Activated CD4-positive, alpha-beta T cell treated with anti-CD3 and anti-CD28 coated beads, Interleukin-2, amount 50 U/mL, for 1 hour (primary cell): ENCODE measurements at places on chromosomes 4 and X.
A peak's percentile ranks its signal among the peaks of the same experiment; 100 is the strongest.

DNA sequence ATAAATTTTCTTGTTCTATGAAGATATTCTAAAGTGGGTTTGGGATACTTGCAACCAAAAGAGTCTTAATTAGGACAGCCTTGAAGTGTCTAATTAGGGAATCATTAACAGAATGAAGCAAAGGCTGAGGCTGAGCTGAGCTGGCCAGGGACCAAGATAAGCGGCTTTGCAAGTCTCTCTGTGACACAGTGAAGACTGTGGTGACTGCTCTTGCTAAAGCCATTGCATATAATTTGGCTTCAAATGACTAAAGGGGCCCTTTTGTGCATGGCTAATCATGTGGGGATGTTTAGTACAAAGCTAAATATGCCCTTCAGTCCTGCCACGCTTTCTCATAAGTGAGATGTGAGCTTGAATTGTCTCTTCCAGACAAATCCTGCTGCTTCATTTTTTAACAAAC, 31.2 kb upstream of the GYPA start:
- no peak for DNase-seq

DNA sequence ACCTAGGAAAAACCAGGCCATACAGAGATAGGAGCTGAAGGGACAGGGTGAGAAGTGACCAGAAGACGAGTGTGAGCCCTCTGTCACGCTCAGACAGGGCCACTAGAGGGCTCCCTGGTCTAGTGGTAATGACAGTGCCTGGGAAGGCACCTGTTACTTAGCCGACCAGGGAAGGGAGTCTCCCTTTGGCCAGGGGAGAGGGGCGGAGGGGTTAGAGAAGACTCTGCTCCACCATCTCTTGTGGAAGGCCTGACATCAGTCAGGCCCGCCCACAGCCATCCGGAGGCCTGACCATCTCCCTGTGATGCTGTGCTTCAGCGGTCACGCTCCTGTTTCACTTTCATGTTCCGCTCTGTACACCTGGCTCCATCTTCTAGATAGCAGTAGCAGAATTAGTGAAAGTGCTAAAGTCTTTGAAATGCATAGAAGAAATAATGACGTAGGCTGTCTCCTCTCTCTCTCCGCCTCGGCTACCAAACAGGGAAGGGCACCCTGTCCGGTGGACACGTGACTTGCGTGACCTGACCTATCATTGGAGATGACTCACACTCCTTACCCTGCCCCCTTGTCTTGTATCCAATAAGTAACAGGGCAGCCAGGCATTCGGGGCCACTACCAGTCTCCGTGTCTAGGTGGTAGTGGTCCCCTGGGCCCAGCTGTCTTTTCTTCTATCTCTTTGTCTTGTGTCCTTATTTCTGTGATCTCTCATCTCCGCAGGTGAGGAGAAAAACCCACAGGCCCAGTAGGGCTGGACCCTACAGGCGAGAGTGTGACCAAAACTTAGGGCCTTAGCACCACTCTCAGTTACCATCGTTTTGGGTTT, 26.7 kb downstream of the HTT-AS start:
- DNase-seq, result peak; percentile 62

DNA sequence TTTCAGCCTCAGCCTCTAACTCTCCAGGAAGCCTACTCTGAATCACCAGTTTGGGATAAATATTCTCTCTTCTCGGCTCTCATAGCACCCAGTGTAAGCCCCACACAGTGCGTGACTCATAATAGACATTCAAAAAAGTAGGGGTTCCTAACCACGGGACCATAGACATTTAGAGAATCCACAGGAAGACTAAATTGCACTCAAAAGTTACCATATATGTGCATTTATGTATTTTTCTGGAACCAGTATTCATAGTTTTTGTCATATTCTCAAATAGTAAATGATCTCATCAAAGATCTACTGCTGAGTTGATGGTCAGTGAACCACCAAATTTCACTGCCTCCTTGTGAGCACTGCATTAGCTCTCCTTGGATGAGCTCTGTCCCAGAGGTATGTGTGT, 625.7 kb downstream of the SMARCA1 start:
- no peak for DNase-seq

GRCh38 chr4:15194520-15194919, 192.2 kb downstream of the CPEB2 start:
- no peak for DNase-seq

DNA sequence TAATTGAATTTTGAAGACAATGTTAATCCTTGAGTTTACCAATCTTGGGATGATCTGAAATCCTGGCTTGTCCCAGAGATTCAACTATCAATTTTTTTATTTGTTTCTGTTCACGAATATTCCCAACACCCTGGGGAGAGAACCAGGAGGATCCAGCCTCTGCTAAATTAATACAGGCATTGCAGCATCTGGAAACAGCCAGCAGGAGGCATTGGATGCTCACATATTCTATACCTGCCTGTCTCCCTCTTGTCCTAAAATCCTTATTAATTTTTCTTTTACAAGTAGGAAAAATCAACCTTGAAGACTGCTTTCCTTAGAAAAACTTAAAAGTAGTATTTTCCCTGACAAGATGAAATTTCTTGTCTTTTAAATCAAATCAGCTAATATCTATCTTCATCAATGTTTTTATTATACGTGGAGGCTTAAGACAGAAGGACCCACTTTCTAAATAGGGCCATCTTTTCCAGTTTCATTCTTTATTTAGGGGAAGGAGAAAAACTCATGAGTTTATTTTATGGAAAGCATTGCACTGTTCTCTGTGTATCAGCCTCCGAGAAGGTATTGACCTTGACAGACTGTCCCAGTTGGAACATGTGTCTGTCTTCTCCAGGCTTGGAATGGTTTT, 102.4 kb downstream of the CLNK start:
- no peak for DNase-seq

DNA sequence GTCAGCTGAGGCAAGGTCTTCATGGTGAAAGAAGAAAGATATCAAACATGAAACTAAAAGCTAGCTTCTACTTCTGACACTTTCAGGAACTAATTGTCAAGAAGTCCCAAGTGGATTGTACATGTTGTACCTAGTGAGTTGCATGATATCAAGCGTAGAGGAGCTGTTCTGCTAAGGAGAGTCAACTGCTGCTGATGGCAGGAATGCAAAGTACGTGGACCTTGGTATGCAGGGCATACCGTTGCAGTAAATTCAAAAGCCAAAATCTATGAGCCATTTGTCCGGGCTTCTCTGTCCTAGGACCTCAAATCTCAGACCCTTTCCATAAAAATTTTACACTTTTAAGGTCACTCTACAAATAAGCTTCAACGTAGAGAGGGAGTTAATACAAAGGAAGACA, 446.2 kb downstream of the KCTD8 start:
- no peak for DNase-seq

GRCh38 chr4:108355186-108355901, 186.6 kb upstream of the LEF1 start:
- no peak for DNase-seq

- no peak for DNase-seq
These were observed 4.2 kb downstream of the CENPVL3 start for GRCh38 chrX:51614353-51615012.

DNA sequence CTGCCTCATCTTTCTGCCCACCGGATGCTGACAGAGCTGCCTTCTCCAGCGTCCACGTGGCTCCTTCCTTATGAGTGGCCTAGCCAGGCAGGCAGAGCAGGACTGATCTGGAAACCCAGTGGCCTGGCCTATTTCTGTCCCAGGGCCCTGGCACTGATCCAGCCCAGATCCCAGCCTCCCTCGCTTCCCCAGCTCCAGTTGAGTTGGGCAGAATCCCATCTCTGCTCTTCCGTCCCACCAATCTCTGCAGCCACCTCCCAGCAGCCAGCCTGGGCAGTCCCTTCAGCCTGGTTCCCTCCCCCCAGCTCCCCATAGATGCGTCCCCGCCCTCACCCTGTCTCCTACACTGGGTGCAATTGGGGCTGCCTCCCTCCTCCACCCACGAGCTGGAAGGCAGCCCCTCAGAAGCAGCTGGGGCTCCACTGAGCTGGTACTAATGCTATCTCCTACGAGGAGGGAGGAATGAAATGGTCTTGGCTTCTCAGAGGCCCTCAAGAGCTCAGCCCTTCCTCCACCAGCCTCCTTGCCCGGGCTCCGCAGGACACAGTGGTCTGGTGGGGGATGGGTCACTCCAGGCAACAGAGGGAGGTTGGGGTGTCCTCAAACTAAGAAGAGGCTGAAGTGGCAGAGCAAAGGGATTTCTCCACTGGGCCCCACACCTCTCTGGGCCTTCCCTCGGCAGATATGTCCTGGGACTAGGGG, 94.2 kb downstream of the PJA1 start:
- no peak for DNase-seq

DNA sequence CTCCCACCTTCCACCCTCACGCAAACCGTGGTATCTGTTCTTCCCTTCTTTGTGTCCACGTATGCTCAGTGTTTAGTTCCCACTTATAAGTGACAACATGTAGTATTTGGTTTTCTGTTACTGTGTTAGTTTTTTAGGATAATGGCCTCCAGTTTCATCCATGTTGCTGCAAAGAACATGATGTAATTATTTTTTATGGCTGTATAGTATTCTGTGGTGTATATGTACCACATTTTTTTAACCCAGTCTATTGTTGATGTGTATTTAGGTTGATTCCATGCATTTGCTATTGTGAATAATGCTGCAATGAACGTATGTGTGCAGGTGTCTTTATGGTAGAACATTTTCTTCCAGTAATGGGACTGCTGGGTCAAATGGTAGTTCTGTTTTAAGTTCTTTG, 228.1 kb downstream of the FBXO8 start:
- DNase-seq, result no peak

GRCh38 chr4:71066737-71067716, 73.6 kb downstream of the DCK start:
- DNase-seq, result no peak

GRCh38 chr4:132026816-132027215, 1122.3 kb upstream of the PCDH10 start:
- no peak for DNase-seq

DNA sequence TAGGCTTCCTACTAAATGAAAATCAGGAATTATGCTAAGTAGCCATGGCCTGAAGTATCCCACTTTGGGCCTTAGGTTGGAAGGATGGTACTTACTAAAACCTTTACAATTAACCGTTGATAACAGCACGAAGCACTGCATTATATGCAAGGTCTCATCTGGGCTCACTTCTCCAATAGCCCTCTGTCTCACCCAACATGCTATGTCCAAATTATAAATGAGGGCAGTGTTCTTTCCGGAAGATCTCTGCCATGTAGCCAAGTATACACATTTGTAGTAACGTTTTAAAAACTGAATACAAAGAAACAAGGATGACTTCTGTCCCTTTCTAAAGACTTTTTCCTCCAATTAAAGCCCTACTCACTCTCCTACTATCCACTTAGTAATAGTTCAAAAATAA, 51.6 kb downstream of the SCFD2 start:
- DNase-seq, result no peak

DNA sequence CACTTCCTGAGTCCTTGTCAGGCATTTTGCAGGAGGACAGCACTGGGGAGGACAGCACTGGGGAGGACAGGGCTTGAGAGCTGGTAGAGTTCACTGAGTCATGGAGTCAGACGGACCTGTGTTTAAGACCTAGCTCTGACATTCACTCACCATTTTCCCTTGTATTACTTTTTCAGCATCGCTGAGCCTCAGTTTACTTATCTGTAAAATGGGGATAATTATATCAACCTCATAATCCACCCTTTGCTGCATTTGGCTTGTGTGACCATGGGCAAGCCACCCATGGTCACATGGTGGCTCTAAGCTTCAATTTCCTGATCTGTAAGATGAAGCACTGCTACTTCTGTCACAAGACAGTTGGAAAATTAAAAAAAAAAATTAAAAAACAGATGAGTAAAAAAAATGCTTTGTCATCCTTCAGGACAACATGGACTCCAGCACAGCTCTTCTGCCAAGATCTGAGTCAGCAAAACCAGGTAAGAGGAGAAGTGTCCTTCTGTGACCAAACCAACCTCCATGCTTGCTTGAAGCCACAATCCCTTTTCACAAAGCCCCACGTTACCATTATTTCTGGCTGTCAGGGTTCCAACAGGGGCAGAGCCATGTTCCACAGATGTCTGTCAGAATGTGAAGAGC, 275.5 kb downstream of the RAB28 start:
- DNase-seq, result no peak

GRCh38 chrX:40933706-40934425, 151.4 kb upstream of the USP9X start:
- no peak for DNase-seq
